ENCODE measurements at places on chromosomes 3 and 15.

GRCh38 chr15:70406617-70407335 lies 309.1 kb upstream of the TLE3 start:
- no peak for DNase-seq

GRCh38 chr3:159482241-159482993 lies 506.2 kb upstream of the IL12A start:
- no peak for DNase-seq

- no peak for DNase-seq
These were observed 137.2 kb upstream of the CBLB start for GRCh38 chr3:106006001-106006400.

DNA sequence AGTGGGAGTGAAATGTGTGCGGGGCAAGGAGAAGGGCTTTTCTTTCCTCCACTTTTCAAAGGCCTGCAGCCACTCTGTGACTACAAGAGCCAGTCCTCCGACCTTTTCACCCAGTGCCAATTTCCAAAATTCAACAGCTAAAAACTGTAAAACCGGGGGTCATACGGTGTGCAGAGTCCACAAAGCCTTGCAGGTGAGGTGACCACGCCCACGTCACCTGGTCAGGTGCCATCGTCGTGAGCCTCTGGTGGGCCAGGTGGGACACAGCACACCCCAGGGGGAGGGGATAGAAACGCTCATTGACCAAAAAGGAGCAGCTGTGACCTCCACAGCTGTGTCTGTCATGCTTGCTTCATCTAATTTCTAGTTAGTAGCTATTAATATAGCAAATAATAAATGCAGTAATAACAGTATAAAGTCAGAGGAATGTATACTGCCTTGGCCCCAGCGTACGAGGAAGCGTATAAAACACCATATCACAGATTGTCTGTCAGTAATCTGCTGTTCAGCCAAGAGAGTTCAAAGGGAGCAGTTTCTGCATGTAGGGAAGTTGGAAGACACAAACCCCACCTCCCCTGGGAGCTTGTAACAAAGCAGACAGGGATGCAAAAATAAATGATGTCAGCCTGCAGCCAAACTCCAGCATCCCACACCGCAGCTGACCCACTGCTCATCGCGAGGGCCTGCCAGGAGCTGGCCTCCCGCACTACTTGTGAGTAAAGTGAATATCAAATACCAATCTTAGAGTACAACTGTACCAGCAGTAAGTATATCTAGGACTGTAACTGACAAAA lies 86.7 kb downstream of the VGLL4 start:
- DNase-seq = no peak

DNA sequence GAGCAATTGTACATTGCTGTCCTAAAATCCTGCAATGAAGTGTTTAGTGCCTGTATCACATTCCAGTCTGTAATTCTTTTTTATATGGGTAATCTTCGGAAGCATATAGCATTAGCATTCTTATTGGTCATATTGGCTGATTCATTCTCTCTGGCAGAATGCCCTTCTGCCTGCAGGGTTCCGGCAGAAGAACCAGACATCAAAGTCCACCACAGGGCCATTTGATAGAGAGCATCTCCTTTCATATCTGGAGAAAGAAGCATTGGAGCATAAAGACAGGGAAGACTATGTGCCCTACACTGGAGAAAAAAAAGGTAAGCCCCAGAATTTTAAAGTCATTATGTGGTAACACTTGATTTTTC lies 39.6 kb downstream of the TMOD3 start:
- no peak for DNase-seq

DNA sequence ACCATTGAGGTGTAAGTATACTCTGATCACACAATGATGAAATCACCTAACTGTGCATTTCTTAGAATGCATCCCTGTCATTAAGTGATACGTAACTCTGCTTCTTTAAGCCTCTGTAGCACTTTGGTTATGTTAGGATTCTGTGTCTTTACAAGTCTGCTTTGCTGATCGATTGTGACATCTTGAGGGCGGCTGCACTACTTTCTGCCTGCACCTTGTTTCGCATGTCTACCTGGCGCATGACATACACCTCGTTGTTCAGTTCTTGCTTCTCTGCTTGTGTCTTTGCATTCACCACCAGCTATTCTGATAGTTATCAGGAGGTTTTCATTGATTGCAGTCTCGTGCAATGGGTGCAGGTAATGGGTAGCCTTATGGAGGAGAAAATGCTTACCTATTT lies 32.7 kb downstream of the IGF1R start:
- DNase-seq = no peak

- no peak for DNase-seq
These were observed 32.1 kb upstream of the PIAS1 start for GRCh38 chr15:68022061-68022460.

DNA sequence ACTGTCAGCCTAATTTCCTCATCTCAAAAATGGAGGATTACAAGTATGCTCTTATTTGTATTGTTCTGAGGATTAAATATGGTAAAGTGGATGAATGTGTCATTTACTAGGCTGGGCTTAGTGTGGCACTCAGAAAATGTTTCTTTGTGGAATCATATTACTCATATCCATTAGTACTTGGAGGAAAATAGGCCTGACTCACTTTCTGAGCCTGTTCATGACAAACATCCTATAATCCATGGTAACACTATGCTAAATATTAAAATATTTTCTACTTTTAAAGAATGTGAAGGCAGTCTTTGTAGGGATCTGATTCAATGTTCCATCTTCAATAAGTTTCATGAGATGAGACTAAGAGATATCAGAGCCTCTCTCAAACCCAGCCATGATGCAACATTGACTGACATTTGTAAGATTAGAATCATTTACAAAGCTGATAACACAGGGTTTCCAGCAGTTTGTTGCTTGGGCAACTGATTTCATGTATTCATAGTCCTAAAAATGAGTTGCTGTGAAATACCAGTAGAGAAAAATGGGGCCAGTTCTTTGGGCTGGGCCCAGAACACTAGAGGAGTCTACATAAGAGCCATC lies 1048.5 kb downstream of the NTRK3 start:
- no peak for DNase-seq

GRCh38 chr15:59444980-59445545 lies 7.1 kb downstream of the FAM81A start:
- DNase-seq = no peak

DNA sequence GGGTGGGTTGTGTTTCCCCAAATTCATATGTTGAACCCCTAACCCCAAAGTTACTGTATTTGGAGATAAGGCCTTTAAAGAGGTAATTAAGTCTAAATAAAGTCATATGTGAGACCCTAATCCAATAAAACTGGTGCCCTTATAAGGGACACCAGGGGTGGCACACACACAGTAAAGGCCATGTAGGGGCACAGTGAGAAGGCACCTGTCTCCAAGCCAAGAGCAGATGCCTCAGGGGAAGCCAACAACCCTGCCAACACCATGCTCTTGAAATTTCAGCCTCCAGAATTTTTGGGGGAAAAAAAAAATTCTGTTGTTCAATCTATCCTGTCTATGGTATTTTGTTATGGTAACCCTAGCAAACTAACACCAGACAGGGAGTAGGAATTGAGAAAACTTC lies 1.5 kb upstream of the GMNC start:
- no peak for DNase-seq

GRCh38 chr3:55486101-55486856 lies 827 bp downstream of the WNT5A start:
- peak; percentile 10 for DNase-seq

GRCh38 chr15:90530250-90531051 lies 728 bp downstream of the CRTC3 start:
- DNase-seq = peak; percentile 72

DNA sequence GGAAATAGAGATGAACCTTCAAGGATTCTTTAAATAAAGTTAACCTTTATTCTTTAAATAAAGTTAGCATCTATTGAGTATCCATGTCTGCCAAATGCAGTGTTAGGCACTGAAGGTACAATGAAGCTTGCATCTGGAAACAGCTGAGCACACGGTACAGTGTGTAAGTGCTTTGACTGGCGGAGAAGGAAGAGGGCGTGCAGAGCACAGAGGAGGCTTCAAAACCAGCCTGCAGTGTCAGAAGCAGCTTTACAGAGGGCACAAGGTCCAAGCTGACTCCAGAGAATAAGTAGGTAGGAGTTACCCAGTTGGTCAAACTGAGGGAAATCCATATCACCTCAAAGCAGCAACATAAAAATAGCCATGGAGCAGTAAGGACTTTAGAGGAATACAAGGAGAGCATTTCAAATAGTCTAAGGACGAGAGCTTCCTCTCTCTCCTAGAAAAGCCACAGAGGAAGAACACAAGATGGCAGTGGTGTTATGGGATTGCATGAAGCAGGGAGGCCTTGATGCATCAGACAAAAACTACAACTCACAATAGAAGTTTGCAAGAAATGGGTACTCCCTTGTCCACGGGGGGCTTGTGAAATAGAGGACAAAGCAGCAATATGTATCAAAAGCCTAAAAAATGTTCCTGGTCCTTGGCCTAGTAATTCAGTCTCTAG lies 60.3 kb upstream of the PPP2R3A start:
- DNase-seq = no peak

DNA sequence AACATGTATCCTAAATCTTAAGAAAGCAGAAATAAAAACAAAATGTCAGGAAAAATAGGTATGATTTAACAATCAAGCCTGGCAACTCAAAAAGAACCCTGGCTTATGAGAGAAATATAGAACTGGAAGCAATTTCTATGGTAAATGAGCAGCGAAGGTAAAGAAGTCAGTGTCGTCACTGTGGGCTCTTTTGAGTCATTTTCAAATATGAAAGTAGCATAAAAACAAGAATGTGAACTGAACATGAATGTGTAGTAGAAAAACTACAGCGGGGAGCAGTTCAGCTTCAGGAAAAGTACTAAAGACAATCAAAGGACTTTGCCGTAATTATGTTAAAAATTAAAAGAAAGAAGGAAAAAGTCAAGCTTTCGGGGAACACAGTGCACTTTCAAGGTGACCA lies 17.5 kb downstream of the LSG1 start:
- DNase-seq = no peak

GRCh38 chr3:111980716-111981456 lies 2.1 kb downstream of the ABHD10 start:
- no peak for DNase-seq

DNA sequence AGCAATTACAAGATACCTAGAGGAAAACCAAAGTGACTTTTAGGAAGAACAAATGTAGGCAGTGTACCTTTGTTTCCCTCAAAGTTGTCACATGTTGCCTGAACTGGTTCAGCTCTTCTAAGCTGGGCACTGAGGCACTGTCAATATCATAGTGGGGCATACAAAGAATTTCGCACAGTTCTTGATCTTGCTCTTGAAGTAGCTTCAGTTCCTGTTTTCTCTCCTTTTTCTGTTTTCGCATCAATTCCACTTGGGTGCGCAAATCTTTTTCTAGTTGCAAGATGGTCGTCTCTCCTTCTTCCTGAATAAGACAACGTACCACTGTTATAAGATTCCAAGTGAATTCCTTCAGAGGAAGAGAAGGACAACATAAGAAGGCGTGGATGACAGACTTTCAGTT lies 12.7 kb downstream of the PRC1 start:
- DNase-seq = peak; percentile 57

DNA sequence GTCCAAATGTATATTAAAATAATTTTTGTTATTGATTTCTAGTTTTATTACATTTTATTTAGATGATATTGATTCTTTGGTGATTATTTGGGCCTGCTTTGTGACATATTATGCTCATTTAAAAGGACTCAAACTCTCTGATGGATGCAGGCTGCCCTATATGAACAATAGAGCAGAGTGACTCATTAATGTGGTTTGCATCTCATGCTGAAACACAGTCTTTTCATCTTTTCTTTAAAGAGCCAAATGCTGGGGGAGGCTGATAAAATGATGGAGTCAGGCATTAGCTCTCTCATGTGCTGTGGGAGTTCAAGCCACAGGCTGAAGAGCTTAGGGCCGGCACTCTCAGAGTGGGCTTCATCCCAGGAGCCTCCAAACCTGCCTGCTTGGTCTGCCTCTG lies 7.2 kb downstream of the PLA1A start:
- no peak for DNase-seq

- DNase-seq = no peak
These were observed 52.3 kb upstream of the CNOT10 start for GRCh38 chr3:32632533-32633265.

DNA sequence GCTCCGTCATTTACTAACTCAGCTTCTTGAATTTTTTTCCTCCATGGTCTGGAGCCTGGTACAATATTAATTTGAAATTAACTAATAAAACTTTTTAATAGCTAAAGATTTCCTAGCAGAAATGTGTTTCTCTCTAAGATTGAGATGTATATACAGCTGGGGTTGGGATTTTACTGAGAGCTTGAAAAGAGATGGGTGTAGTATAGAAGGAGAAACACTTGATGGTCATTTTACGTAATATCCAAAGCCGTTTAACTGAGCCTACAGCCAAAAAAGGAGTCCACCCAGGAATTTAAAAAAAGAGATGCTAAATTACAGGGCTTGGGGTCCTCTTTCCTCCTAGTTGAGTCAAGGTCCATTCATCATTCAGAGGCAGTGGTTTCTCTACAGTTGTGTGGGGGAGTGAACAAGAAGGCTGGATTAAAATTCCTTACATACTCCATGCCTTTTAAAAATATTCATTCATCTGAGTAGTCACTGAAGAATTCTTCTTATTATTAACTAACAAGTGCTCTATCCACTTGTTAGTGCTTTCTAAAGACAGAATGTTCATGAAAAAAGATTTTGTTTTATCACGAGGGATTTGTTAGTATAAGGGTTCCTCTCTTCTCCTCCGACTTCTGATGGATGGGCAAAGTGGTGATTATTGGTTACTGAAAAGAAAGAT lies 255.3 kb upstream of the IL12A start:
- DNase-seq = no peak

- no peak for DNase-seq
These were observed 43.0 kb downstream of the VGLL4 start for GRCh38 chr3:11600501-11601282.

- DNase-seq = no peak
These were observed 131.8 kb downstream of the FOXB1 start for GRCh38 chr15:60135961-60136360.

DNA sequence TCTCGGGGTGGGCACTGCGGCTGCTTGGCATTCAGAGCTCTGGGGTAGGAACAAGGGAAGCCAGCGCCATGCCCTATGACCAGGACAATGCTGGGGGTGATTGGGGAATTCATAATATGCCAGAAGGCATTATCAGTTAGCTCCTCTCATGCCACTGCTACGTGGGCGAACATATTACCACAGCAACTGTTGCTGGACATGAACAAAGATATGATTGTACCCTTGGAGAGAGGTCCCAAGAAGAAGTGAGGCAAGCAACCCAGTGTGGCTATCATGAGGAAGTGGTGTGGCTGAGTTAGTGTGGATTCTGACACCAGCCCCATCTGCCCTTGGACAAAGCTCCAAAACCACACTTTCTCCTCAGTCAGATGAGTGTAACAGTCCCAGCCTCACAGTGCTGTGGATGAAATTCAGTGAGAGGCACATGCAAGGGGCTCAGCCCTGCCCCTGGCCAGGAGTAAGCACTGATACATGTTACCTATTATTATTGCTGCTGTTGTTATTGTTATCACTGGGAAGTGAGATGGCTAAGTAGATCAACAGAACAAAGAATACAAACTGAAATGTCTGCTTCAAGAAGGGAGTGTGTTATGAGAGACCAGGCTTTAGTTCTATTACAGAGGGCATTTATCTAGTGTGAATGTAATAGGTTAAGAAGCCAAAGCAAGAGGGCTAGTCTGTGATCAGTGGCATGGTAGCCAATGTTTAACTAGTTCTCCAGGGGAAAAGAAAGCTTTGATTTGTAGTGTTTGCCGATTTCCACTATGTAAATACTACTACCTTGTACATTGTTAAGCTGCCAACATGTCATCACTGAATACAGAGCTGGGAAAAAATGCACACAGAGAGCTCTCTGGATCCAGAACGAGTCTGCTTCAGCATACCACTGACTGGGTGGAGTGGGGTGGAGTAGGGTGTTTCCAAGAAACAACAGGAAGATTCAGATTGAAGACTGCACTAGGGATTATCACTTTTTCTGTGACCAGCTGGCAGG lies 222.3 kb upstream of the EIF1B start:
- DNase-seq = no peak

GRCh38 chr3:31919528-31919927 lies 61.5 kb downstream of the OSBPL10 start:
- DNase-seq = no peak
